Lung microvascular endothelial cell (primary cell): ENCODE measurements at places on chromosomes 3 and 15. TPM values are rescaled to one million over a fixed set of nuclear protein-coding genes. Genes with fewer than 3 reads are reported as not detected.

DNA sequence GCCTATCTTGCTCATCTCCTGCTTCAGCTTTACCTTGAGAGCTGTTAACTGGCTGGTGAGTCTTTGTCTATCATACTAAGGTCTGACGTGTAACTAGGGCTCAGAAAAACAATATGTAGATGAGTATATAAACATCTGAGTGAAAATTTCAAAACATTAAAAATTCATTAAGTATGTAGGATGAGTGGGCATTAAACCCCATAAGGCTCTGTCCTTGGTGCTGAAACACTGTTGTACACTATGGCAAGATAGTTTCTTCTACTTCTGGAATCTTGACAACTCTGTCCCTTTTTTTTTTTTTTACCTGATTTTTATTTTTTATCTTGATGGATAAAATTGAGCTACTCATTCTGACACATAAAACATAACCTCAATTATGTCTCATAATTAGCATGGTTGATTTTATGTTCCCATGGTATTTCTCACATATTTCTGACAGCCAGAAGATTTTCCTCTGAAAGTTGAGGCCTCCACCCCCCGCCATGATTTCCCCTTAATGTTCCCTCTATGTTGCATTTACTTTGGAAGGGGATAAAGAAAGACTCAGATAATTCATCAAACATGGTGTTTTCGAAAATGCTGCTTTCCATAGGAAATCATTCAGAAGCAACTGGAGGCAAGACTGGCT is 54.3 kb downstream of the DGKG start:
- peak; percentile 65 for DNase-seq

Gene PLA2G4E
- not detected in 2 replicates for total RNA-seq

DNA sequence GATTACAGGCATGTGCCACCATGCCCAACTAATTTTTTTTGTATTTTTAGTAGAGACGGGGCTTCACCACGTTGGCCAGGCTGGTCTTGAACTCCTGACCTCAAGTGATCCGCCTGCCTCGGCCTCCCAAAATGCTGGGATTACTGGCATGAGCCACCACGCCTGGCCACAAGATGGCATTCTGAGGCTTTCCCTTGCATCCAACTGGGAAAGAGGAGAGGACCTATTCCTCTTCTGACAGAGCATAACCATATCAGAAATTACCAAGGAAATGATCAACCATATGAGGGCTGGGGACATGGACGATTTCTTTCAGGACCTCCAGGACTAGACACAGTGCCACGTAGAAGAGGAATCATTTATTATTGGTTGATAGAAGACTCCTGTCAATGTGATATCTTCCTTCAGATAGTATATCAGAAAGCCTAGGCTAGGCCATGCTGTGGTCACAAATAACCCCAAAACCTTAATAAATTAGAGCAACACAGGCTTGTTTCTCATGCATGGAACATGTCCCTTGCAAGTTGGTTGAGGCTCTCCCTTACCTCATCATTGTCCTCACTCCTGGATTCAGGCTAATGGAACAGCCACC is 372.3 kb upstream of the IL12A start:
- DNase-seq, result peak; percentile 71

- DNase-seq, result no peak
These were observed 38.6 kb downstream of the TRPM1 start for GRCh38 chr15:31062911-31063310.

DNA sequence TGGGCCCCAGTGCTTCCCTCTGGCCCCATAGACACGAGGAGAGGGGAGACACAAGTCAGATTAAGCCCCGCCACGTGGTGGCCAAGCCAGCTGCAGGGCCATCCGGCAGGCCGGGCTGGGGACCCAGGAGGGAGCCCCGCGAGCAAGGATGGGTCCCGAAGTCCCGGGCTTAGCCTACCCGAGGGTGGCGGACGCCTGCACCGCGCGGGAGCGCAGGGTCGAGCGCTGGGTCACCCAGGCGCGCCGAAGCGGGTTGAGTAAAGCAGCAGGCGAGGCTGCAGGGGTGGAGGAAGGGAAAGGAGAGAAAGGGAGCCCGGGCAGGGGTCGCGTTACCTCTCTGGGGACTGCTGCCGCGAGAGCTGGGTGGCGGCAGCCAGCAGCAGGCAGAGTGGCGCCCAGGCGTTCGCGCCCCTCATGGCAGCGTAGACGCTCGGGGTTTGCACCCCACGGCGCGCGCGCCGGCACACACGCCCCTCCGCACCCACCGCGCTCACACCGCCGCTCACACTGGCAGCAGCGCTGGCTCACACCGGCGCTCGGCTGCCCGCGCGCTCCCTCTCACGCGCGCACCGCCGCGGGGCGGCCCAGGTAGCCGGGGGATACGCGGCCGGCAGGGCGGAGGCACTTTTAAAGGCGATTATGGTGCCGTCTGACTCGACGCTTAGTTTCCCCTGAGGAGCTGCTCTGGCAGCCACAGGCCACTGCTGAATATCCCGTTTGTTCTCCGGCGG is at the start of gene PCOLCE2:
Gene PCOLCE2, minus strand, starts transcription at position 603 of the 731 bp plus-strand sequence. Its CDS starts 187 bp downstream, at position 416.
- peak; percentile 14 for DNase-seq
